ENCODE measurements at places on chromosomes 3 and 15.

DNA sequence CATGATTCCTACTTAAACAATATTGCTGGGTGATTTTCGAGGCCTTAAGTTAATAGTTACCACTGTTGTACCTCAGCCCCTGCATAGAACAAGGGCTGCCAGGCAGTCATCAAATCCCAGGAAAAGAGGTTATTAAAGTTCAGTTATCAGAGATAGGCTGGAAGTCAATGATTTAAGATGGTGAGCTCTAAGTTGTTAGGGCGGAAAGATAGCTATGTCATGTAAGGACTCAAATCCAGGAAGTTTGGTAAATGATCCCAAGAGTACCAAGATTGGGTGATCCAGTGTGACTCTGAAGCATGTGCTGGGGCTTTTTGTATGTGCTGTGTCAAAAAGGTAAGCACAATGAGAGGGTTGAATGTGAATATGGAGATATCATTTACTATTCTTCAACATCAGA lies 287.9 kb downstream of the NLGN1 start:
- no peak for DNase-seq

DNA sequence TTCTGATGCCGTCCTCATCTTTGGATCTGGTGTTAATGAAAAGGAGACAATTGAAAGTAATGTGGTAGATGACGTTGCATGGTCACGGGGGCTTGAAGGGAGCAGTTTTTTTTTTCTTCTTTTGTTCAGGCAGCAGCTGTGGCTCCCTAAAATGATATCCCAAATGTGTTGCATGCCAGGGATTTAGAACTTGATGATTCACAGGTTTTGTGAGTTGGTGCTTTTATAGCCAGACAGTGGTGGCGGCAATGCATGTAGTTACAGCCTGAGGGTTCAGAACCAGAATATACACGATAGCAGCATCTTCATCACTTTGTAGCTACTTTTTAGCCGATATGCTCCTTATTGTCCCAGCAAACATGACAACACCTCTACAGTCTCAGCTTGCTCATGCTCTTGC lies 133.4 kb downstream of the CHST2 start:
- DNase-seq: no peak

GRCh38 chr15:73357999-73358665 lies 10.6 kb downstream of the HCN4 start:
- DNase-seq: no peak

DNA sequence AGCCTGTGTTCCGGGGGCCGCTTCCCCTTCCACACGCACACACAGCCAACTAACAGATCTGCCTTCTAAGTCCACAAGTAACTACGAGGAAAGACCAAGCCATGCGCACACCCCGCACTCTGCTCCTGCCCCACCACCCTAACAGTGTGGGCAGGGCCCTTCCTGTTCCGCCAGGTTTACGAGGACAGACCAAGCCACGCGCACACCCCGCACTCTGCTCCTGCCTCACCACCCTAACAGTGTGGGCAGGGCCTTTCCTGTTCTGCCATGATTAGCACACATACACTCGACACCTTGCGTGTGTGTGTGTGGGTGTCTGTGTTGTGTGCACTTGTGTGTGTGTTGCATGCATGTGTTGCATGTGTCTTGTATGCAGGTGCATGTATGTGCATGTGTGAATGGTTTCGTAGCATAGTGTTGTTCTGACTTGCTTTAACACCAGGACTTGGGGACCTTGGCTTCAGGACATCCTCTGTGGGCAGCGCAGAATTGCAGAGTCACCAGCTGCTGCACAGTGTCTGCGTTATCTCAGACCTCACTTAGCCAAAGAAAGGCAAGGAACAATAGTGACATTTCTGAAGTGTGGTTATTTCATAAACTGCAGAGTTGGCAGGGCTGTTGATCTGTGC lies 114.4 kb downstream of the CHSY1 start:
- DNase-seq: no peak

GRCh38 chr3:65473736-65474135 lies 565.0 kb downstream of the MAGI1 start:
- no peak for DNase-seq

GRCh38 chr15:88834211-88834812 lies 31.1 kb downstream of the ACAN start:
- no peak for DNase-seq

DNA sequence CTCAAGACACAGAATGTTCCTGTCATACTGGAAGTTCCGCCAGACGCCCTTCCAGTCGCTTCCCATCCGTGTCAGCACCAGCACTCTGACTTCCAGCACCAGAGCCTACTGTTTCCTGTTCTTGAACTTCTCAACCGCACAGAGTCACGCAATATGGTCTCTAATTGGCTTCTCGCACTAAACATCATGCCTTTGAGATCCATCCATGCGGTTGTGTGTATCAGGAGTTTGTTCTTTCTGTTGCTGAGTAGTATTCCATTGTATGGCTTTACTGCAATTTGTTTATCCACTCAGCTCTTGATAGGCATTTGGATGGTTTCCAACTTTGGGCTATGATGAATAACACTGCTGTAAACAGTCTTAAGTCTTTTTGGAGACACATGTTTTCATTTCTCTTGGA lies 112.1 kb downstream of the LRRK1 start:
- no peak for DNase-seq

DNA sequence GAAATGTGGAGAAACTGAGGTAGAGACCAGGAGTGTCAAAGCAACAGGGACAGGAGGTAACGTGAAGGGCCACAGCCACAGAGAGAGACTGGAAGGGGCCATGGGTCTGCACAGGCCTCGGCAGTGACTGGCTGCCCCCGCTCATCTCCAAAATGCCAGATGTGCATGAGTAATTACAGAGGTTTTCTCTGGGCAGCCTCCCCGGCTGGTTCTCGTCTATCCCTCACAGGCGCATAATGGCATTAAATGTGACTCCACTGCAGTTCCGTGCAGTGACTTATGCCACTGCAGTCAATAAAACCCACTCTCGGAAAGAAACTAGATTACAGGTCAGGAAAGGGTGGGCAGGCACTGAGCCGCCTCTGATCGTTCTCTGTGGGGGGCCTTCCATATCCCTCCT lies 74.7 kb downstream of the WDR76 start:
- DNase-seq: no peak

- no peak for DNase-seq
Observed at GRCh38 chr15:39130556-39131379, 450.1 kb upstream of the THBS1 start.

DNA sequence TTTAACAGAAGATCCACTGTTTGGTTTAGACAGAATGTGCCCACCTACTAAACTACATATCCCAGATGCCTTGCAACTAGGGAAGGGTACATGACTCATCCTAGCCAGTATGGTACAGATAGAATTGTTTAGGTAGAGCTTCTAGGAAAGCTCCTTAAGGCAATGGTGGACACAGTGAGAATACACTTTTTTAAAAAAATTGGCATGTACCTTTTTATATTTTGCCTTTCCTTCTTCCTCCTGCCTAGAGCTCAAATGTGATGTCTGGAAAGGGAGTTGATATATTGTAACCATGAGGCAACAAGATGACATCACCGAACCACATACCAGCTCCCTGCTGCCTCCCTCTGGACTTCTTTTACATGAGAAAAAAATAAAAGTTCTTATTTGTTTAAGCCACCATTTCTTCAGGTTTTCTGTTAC lies 14.4 kb upstream of the C3orf80 start:
- DNase-seq: peak; percentile 56

DNA sequence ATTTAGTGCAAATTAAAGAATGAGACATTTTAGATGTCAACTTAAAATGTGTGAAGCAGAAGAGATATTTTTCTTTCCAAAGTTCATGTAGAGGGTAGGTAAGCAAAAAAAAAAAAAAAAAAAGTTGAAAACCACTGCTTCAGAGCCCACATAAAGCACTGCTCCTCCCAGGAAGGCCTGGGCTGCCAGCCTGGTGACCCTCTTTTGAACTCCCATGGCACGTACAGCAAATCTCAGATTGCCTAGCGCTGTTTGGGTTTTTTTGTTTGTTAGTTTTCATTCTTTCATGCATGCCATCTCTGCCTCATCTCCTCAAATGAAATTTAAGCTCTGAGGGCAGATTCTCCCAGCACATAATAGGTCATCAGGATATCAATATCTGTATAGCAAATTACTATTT lies 120.1 kb downstream of the SRGAP3 start:
- no peak for DNase-seq

- DNase-seq: no peak
Observed at GRCh38 chr3:100789579-100789978, 80.3 kb downstream of the TFG start.

DNA sequence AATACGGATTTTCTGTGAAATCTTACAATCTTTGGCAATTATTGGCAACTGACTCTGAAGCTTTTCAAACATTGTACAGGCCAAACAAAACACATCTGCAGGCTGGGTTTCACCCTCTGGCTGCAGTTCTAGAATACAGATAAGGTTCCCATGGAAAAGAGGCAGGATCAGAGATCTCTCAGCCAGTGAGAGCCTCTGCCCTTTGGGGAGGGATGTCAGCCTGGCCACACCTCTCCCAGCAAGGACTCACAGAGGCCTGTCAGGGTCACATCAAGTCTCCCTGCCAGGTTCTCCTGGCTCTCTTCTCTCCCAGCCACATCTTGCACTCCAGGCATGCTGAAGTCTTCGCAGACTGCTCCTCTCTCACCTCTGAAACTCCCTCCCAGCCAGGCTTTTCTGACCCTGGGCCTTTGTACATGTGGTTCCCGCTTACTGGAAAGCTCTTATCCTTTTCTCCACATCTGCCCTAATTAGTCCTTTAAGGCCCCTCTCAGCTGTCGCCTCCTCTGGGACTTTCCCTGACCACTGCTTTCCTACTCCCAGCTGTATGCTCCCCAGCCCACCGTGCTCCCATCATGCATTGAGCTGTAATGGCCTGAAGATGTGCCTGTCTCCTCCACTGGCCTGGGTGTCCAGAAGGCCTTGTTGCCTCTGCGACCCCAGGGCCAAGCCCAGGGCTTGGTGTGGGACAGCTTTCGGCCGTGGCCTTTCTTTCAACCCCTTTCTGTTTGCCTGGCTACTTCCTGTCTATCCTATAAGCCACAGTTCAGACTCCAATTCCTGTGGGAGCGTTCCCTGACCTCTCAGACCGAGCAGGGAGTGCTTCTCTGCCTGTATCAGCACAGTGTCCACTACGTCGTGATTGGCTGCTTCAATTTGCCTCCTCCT lies 4.3 kb downstream of the RBP1 start:
- no peak for DNase-seq

DNA sequence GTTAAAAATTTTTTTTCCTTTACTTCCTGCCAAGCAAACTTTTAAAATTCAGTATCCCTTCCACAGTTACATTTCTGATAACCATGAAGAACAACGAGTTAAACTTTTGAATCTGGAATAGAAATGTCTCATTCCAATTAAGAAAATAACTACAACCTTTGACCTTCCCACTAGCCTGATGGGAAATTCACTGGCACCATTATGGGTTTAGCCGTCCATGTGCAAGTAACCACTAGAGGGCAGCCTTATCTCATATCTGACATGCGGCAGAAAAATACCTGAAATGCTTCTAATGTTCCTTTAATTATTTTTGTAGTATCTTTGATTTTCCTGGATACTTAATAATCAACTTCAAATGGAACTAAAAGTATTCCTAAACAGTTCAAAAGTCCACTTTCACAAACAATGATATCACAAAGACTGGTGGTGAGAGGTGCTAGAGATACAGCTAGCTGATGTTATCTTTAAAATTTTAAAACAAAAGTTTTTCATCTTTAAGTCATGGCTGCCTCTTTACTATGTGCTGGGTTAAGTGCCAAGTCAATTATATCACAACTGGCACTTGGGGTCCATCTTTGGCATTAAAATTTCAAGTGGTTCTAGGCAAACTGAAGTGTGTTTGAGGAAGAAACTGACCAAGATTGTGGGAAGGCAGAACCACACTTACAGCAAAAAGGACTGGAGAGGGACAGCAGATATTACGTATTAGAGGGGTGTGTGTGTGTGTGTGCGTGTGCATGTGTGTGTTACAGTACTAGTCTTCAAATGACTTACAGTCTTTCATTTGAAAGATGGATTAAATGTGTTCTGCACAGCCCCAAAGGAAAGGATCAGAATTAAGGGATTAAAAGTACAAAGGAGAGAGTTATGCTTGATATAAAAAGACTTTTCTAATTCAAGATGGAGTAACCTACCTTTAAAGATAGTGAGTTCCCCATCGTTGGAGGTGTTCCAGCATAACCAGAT lies 107.1 kb upstream of the ICE2 start:
- DNase-seq: peak; percentile 42

- peak; percentile 48 for DNase-seq
Observed at GRCh38 chr3:37546876-37547275, 314.8 kb upstream of the CTDSPL start.

DNA sequence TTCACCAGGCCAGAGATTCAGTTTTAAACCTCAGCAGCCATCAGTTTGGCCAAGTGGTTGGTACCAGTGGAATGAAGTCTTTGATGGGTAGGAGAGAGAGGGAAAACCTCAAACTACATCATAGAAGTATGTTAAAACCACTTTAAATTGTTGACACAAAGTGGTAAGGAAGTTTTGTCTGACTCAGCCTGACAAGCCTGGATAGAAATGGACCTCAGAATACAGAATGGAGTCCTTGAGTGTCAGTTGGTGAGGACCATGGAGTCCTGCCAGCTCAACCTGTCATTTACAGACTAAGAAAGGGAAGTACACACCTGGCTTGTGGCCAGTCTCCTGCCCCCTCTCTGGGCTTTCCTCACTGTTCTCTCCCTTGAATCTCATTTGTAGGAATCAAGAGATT lies 12.1 kb downstream of the EAF1 start:
- no peak for DNase-seq

Data from COLO829 (cell line).